ENCODE measurements at places on chromosomes 1 and 21. TPM values are rescaled to one million over a fixed set of nuclear protein-coding genes. Genes with fewer than 3 reads are reported as not detected.

The LRRC39 gene
- polyA plus RNA-seq = 2.1 TPM

- DNase-seq = no peak
Observed at GRCh38 chr1:37701051-37701450, 8.7 kb downstream of the CDCA8 start.

- no peak for DNase-seq
Observed at GRCh38 chr1:169943963-169944526, 50.3 kb upstream of the SCYL3 start.

DNA sequence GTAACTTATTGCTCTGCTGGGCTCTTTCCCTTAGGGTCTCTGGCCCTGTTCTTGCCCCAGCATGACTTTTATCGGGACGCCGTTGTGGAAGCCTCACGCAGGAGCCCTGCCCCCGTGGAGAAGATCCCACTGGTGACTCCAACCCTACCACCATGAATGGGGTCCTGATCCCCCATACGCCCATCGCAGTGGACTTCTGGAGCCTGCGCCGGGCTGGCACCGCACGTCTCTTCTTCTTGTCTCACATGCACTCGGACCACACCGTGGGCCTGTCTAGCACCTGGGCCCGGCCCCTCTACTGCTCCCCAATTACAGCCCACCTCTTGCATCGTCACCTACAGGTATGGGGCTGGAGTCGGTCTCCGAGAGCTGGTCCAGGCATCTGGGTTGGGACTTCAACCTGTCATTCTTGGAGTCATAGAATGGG, 322 bp downstream of the DCLRE1B start:
- no peak for DNase-seq

GRCh38 chr1:31765516-31765915, 1.4 kb upstream of the ADGRB2 start:
- no peak for DNase-seq

- DNase-seq = no peak
Observed at GRCh38 chr21:34078915-34079314, 5.5 kb downstream of the MRPS6 start.

The MAEL gene
- 2.2 TPM for polyA plus RNA-seq

DNA sequence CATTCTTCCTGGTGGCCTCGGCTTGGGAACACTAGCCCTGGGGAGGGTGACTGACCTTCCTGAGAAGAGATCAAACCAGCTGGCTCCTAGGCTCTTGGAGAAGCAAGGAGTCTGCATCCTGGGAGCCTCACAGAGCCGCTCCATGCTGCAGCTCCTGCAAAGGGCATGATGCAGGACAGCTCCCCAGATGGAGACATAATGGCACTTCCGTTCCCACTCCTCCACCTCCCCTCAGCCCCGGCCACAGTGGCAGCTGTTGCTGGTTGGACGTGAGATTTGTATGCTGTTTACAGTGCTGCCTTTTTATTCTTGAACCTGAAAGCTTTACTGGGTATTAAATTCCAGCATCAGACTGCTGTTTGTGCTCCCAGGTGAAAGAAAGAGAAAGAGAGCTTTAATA, 83.7 kb upstream of the CTTNBP2NL start:
- DNase-seq = no peak

The TACSTD2 gene
- 50.7 TPM for polyA plus RNA-seq

- DNase-seq = no peak
Observed at GRCh38 chr1:33119532-33120217, 38.7 kb downstream of the AZIN2 start.

DNA sequence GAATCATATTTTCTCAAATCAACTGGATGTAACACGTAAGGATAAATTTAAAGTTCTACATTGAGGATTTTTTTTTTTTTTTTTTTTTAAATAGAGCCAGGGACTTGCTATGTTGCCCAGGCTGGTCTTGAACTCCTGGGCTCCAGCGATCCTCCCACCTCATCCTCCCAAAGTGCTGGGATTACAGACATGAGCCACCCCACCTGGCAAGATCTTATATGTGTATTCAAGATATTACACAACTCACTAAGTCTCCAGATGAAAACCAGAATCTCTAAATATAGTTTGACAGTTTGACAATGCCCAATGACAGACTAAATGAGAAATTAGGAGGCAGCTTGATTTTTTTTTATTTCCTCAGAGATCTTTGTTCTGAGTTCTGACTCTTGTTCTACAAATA, 6.8 kb downstream of the YY1AP1 start:
- no peak for DNase-seq

The LIN28A gene
- not detected for polyA plus RNA-seq

DNA sequence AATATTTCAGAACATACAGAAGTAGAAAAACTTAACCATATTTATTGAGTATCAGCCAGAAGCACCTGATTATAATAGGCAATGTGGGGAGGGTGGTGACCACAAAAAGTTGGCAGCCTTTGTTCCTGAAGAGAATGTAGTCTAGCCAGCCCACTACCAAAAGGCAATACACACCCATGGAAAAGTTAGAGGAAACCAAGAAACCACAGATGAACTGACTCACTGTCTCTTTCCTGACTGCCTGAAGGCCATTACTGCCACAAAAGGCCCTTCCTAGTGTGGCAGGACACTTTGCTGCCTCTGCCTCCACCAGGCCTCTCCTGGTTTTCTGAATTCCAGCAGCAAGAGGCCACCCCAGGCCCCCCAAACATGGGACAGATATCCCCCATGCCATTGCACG, 14.6 kb upstream of the PROX1 start:
- no peak for DNase-seq

- DNase-seq = no peak
Observed at GRCh38 chr21:36511484-36512220, 31.7 kb upstream of the CLDN14 start.

GRCh38 chr1:203340112-203340790, 10.7 kb downstream of the FMOD start:
- DNase-seq = peak; percentile 78

- no peak for DNase-seq
Observed at GRCh38 chr1:87179076-87179810, 149.4 kb upstream of the LMO4 start.

- DNase-seq = no peak
Observed at GRCh38 chr1:237650809-237651208, 239.9 kb downstream of the ZP4 start.

DNA sequence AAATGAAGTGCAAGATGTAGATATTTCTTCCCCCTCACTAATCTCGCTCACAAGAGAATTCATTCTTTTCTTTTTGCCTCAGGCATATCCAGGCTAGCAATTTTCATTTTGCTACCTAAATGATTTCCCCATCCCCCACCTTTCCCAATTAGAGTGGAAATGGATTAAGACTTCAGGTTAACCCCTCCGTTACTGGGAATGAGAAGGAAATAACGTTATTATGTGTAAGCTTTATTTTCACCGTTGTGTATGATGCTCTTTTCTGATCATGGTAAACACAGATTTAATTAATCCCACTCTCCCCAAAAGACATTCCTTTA, 143.9 kb downstream of the RUNX1 start:
- DNase-seq = no peak

The ITPKB gene
- polyA plus RNA-seq = 21.7 TPM

DNA sequence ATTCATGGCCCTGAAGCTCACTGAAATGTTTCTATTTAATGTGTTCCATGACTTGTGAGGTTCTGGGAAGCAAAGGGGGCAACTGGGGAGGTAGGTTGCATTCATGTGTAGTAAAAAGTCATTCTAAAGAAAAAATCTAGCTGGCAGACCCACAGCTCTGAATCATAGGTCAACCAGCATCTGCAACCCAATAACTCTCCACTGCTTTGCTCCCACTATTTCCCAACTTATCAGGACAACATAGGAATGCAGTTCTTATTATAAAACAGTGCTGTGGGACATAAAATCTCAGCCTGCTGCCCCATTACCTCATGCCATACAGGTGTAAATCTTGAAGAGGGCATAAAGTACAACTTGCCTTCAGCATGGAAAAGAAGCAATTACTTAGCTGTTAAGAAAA, 576.1 kb upstream of the PTBP2 start:
- no peak for DNase-seq

DNA sequence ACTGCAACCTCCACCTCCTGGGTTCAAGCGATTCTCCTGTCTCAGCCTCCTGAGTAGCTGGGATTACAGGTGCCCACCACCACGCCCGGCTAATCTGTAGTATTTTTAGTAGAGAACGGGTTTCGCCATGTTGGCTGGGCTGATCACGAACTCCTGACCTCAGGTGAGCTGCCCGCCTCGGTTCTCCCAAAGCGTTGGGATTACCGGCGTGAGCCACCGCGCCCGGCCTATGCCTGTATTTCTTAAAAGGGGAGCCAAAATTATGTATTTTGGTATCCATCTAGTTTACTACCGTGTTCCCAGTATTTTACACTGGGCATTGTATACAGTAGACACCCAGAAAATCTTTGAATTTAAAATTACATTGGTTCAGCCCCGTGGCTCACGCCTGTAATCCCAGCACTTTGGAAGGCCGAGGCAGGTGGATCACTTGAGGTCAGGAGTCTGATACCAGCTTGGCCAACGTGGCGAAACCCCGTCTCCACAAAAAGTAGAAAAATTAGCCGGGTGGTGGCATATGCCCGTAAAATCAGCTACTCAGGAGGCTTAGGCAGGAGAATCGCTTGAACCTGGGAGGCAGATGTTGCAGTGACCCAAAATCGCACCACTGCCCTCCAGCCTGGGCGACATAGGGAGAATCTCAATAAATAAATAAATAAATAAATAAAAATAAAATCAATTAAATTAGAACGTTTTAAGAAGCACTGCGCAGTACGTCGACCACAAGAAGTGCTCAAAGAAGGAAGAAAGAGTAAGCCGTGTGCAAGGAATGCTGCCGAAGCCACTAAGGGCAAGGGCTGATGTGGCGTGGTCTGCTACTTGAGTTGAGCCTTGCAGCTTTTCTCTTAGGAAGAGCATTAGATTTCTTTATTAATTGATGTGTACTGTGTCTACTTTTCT, 1.5 kb upstream of the THRAP3 start:
- no peak for DNase-seq

- no peak for DNase-seq
Observed at GRCh38 chr1:4224684-4225467, 324.8 kb upstream of the C1orf174 start.

- DNase-seq = no peak
Observed at GRCh38 chr1:117250061-117250606, 39.4 kb upstream of the VTCN1 start.

GRCh38 chr1:86429835-86430234, 5.9 kb downstream of the CLCA2 start:
- no peak for DNase-seq

The VHLL gene
- not detected for polyA plus RNA-seq

The BPNT1 gene
- 61.1 TPM for polyA plus RNA-seq

- DNase-seq = no peak
Observed at GRCh38 chr1:65581119-65581518, 160.7 kb downstream of the LEPR start.

The CNKSR1 gene
- polyA plus RNA-seq = 11.7 TPM

- no peak for DNase-seq
Observed at GRCh38 chr1:48767975-48768510, 8.6 kb downstream of the BEND5 start.

DNA sequence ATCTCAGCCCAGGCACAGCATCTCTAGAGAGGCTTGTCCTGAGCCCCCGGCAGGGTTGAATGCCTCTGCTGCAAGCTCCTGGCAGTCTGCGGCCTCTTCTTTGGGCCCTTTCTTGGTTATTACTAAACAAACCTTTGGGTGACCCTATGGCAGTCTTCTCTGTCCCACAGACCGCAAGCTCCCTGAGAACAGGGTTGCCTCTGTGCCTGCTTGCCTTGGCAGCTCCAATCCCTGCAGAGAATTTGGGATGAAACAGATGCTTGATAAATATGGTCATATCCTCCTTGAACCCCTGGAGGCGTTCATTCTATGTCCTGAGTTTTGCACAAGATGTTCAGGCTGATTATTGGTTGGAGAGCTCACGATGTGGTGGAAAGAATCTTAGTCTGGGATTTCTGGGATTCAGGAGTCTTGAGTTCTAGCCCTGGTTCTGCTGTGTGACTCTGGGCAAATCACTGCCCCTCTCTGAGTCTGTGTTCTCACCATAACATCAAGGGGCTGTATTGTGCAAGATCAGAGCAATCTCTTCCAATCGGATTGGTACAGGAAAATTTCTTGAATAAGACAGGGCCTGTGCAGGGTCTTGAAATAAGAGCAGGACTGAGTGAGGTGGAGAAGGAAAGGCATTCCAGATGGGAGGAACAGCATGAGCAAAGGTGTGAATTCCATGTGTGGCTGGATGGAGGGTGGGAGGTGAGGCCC, 49.6 kb downstream of the EDN2 start:
- no peak for DNase-seq

- DNase-seq = no peak
Observed at GRCh38 chr1:213260311-213261075, 209.5 kb downstream of the RPS6KC1 start.

- no peak for DNase-seq
Observed at GRCh38 chr1:225476538-225476988, 48.7 kb upstream of the LBR start.

The DCST2 gene
- polyA plus RNA-seq = 1.3 TPM

- DNase-seq = no peak
Observed at GRCh38 chr1:37471345-37472231, 2.8 kb upstream of the ZC3H12A start.

GRCh38 chr1:97806326-97806725, 114.5 kb downstream of the DPYD start:
- DNase-seq = no peak

The CYP4B1 gene
- polyA plus RNA-seq = 2.3 TPM

DNA sequence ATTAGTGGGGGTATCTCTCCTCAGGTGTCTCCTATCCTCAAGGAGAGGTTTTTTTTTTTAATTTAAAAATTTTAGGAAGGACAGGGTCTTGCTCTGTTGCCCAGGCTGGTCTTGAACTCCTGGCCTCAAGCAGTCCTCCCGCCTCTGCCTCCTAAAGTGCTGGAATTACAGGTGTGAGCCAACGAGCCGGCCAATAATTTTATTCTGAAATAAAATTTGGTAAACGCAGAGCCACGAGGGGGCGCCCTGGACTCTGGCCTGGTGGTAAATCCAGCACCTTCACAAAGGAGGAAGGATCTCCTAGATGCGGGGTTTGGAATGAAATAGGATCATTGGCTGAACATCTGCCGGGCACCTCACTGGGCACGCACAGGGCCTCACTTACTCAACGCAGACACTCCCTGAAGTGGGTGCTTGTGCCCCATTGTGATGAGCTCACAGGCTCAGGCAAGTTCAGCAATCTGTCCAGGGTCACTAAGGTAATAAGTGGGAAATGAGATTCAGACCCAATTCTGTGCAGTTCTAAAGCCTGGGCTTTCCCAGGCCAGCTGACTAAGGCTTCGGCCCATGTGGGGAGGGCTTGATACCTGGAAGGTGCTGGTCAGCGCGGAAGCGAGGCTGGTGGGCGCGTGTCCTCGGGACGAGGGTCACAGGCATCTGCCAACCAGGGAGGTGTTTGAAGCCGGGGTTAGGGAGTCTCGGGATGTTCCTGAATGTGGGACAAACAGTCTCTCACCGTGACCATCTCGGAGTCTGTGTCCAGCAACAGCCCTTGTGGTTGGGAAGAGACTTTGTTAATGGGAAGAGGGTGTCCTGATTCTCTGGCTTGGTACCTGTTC, 32.7 kb upstream of the ETV3 start:
- no peak for DNase-seq

The B3GALT2 gene
- polyA plus RNA-seq = 15.3 TPM

GRCh38 chr21:38323721-38324531, 67.1 kb downstream of the KCNJ15 start:
- no peak for DNase-seq

The PLPPR4 gene
- polyA plus RNA-seq = 1.4 TPM
